ENCODE measurements at places on chromosomes 4 and X.

GRCh38 chr4:100805538-100805937, 287.7 kb upstream of the EMCN start:
- DNase-seq, result no peak

- no peak for DNase-seq
Measured at GRCh38 chr4:116925900-116926457, 159.4 kb downstream of the TRAM1L1 start.

- no peak for DNase-seq
Measured at GRCh38 chr4:8171266-8171665, 12.7 kb upstream of the ABLIM2 start.

DNA sequence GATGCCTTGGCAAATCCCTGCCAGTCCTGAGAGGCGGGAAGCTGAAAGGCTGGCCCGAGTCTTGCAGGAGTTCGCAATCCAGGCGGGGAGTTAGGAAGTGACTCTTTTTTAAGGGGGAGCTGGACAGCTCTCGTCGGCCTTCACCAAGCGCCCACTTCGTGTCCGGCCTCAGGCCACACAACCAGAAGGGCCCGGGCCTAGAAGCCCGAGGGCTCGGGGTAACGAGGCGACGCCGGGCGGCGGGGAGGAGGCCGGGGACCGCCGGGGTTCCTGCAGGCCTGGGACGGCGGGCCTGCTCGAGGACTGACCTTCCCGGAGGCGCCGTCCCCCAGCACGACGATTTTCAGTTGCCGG, 395 bp downstream of the RAB28 start:
- peak; percentile 26 for DNase-seq

DNA sequence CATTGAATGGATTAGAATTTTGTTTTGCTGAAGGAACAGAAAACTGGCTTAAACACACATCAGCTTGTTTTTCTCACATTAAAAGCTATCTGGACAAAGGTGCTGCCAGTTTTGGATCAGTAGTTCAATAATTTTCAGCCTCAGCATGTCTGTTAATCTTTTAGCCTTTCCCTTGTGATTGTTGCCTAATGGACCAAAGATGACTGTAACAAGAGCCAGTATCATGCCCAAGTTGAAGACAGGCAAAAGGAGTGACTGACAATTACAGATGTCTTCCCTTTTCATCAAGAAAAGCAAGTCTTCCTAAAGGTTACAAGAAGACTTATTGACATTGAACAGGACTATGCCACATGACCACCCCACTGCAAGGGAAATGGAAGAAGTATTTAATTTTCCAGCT, 419.7 kb downstream of the MAPK10 start:
- no peak for DNase-seq

- DNase-seq, result no peak
Measured at GRCh38 chrX:130529531-130529930, 127.7 kb downstream of the RBMX2 start.

DNA sequence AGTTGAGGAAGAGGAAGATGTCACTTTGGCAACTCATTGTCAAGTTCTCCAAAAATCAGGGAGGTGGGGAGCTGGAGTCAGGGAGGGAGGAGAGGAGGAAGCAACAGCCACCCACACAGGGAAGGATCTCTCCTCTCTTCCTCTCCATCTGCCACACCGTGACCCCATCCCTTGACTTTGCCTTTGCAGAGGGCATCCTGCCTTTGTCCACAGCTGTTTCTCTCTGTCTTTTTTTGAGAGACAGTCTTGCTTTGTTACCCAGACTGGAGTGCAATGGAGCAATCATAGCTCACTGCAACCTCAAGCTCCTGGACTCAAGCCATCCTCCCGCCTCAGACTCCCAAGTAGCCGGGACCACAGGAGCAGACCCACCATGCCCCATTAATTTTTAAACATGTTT, 276.0 kb downstream of the SHOX start:
- DNase-seq, result no peak

- no peak for DNase-seq
Measured at GRCh38 chr4:169175476-169175875, 95.3 kb downstream of the SH3RF1 start.

- no peak for DNase-seq
Measured at GRCh38 chr4:77349796-77350195, 192.8 kb downstream of the CCNG2 start.

- DNase-seq, result peak; percentile 27
Measured at GRCh38 chrX:53287493-53288138, 6.2 kb upstream of the IQSEC2 start.

DNA sequence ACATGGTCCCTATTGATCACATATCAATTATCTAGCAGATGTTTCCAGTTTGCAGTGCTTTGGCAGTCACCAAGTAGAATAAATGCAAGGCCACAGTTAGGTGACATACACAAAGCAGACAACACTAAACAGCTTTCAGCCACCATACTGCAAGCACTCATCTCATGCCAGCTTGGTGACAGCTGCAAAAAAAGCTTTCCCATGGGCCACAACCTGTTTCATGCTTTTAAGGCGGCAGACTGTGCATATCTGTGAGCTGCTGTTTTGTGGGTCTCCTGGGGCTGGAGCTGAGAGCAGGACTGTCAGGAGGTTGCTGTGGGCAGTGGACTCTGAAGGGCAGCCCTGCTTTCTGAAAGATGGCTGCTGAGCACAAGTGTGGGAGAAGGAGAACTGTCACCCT, 82.6 kb downstream of the FHDC1 start:
- no peak for DNase-seq

GRCh38 chr4:99104153-99104552, 15.6 kb upstream of the ADH5 start:
- DNase-seq, result no peak

GRCh38 chrX:12999422-12999821, 24.5 kb downstream of the TMSB4X start:
- peak; percentile 89 for DNase-seq

GRCh38 chr4:137768196-137768595, 235.9 kb upstream of the PCDH18 start:
- no peak for DNase-seq

- peak; percentile 61 for DNase-seq
Measured at GRCh38 chrX:31266203-31267076, 194.6 kb upstream of the FTHL17 start.

DNA sequence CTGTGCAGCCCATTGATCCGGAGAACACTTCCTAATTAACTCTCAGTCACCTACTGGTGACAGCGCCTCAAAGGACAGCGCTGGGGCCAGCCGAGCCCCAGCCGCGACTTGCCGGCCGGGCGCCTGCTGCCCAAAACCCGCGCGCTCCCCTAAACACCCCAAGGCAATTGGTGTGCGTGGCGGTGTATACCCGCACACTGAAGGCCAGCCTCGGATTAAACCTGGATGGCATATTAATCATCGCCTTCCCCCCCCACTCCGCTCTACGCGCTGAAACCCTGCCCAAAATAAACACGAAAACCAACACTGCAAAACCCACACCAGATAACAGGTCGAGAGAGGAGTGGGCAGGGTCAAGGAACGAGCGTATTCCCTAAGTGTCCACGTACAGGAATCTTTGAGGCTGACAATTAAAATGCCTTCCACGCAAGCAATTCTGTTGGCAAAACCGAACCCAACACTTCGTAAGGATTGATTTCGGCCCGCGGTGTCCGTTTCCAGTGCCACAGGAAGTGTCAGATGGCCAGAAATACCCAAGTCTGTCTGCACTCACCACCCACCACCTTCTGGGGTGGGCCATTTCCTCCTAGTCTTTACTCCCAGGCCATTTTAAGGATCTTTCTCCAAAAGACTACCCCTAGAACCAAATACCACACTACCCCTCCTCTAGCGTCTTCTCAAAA, 2.7 kb downstream of the BCOR start:
- DNase-seq, result no peak

DNA sequence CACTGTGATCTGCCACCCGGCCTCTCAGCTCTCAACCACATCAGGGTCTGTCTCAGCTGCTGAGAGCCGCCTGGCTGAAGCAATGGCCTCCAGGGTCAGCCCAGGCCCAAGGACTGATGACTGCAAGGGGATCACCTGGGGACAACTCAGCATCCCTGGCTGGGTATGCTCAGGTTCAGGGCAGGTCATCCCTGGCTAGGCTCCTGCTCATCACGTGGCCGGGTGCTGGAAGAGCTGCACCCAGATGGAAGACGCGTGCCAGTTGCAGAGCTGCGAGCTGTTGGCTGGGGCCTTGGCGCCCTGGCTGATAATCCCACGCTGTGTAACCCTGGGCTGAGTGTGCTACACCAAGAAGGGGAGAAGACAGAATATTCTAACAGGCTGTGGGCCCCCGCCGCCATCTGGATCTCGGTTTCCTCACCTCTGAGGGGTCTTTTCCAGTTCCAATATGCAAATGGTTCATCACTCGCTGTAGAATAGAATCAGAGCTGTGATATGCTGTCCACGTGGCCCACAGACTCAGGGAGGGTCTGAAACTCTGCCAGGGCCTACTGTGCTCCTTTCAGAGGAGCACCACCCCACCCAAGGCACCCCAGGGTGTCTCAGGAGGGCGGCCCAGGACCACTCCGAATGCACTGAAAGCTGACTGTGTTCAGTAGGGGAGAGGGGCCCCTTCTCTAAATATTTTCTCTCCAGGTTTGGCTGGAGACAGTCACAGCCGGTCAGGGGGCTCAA, 338.8 kb downstream of the BCOR start:
- DNase-seq, result no peak

- DNase-seq, result no peak
Measured at GRCh38 chr4:60683357-60683756, 516.8 kb upstream of the ADGRL3 start.

DNA sequence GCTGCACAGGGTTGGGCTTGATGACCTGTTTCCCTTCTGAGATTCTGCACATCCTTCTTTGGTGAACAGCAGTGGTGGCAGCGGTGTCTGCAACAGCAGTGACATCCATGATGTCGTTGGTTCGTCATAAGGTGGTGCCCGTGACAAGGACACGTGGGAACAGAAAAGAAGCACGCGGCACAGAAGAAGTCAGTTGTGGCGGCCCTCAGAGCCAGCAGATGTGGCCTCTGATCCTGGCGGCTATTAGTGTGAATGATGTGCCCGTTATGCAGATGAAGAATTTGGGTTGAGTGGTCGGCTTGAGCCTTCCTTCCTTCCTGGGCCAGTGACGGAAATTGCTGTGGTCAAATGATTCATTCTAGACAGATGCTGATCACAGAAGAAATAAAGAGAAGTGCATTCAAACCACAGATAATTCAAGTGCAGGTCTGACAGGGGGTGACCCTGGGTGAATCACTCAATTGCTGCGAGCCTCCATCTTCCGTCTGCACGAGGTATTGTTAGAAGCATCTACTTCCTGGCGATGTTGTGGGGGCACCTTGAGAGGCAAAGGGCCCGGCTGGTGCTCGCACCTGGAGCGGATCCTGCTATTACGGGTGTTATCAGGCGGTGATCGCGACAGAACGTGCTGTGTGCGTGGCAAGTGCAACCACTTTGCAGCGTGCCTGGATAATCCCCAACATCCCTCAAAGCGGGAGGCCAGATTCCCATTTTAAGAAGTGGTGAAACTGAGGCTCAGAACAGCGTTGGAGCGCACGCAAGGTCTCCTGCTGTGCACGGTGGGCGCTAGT, 215.2 kb upstream of the PSAPL1 start:
- DNase-seq, result peak; percentile 87

DNA sequence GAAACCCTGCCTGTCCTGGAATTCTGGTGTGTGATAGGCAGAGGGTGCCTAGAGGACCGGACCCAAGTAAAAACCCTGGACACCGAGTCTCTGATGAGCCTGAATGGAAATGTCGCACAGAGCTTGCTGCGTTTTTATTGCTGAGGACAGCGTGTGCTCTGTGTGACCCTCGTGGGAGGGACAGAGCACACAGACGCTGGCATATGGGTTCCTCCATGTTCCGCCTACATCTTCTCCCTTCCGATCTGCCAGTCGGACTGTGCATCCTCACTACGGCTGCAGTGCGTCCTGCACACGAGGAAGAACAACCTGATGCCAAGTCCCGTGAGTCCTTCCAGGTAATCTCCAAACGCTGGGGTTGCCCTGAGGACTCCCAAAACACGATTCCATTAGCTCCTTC, 68.3 kb downstream of the AFAP1 start:
- DNase-seq, result no peak

- DNase-seq, result peak; percentile 58
Measured at GRCh38 chr4:146243141-146243882, 29.0 kb downstream of the REELD1 start.

All from activated CD4-positive, alpha-beta T cell treated with anti-CD3 and anti-CD28 coated beads, Interleukin-2, Interleukin-6, amounts not matched to agents 100 ng/mL and 50 ng/mL, durations not matched to agents 16 hours and 8 hours (primary cell).